ENCODE measurements at places on chromosomes 5 and 9. TPM values are rescaled to one million over a fixed set of nuclear protein-coding genes. Genes with fewer than 3 reads are reported as not detected.

DNA sequence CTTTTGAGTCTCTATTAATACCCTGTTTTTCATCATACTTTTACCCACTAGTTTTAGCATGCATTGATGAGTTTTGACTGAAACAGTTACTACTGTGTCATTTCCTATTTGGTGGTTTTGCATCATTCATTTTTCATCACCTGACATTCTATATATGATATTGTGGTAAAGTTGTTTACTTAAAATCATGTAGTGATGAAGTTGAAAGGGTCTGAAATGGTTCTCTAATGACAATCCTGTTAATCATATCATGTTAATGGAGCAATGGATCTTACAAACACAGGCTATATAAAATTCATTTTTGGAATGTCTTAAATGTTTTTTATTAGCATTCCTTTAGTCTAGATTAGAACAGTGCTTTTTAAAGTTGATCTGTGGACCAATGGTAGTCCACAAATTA is 84.1 kb downstream of the ERBIN start:
- H3K27ac ChIP-seq = peak overlapping the region; percentile 51
- H3K36me3 ChIP-seq = peaks cover 19% of the 10 kb centered on the region
- H3K4me3 ChIP-seq = no peak overlapping the region
- H3K27me3 ChIP-seq = no peaks in the 10 kb centered on the region

- DNase-seq = no peak
- no peaks in the 10 kb centered on the region for H3K36me3 ChIP-seq
- H3K4me3 ChIP-seq = no peak overlapping the region
- no peak overlapping the region for H3K27ac ChIP-seq
Observed at GRCh38 chr9:117188394-117188793, 226.5 kb downstream of the ASTN2 start.

The SLCO6A1 gene
- not detected for total RNA-seq

- H3K36me3 ChIP-seq = no peaks in the 10 kb centered on the region
- DNase-seq = no peak
- H3K27ac ChIP-seq = no peak overlapping the region
- no peaks in the 10 kb centered on the region for H3K4me1 ChIP-seq
- no peak overlapping the region for H3K4me3 ChIP-seq
Observed at GRCh38 chr9:131817073-131817472, 77.2 kb upstream of the RAPGEF1 start.

GRCh38 chr5:103224118-103224893 is 34.3 kb upstream of the MACIR start:
- H3K36me3 ChIP-seq = peaks cover 2% of the 10 kb centered on the region
- DNase-seq = peak; percentile 34
- no peak overlapping the region for H3K27ac ChIP-seq
- no peak overlapping the region for H3K4me3 ChIP-seq

- H3K36me3 ChIP-seq = no peaks in the 10 kb centered on the region
- H3K27me3 ChIP-seq = peaks cover 7% of the 10 kb centered on the region
- H3K27ac ChIP-seq = no peak overlapping the region
- H3K4me3 ChIP-seq = no peak overlapping the region
- no peak for DNase-seq
Observed at GRCh38 chr5:141714542-141715310, 32.7 kb upstream of the ARAP3 start.
